ENCODE measurements at places on chromosomes 3 and 15. TPM values are rescaled to one million over a fixed set of nuclear protein-coding genes. Genes with fewer than 3 reads are reported as not detected.

GPR87 gene
- not detected for total RNA-seq

ZKSCAN7 gene
- 4.8 TPM for total RNA-seq

C15orf39 gene
- total RNA-seq: 8.6 TPM

PPIP5K1 gene
- 31.9 TPM for total RNA-seq
